ENCODE measurements at places on chromosomes 5 and 9.

GRCh38 chr5:104327801-104328200 lies 765.2 kb upstream of the NUDT12 start:
- DNase-seq, result no peak

GRCh38 chr5:135738564-135738875 lies 95.9 kb upstream of the SLC25A48 start:
- DNase-seq, result no peak

DNA sequence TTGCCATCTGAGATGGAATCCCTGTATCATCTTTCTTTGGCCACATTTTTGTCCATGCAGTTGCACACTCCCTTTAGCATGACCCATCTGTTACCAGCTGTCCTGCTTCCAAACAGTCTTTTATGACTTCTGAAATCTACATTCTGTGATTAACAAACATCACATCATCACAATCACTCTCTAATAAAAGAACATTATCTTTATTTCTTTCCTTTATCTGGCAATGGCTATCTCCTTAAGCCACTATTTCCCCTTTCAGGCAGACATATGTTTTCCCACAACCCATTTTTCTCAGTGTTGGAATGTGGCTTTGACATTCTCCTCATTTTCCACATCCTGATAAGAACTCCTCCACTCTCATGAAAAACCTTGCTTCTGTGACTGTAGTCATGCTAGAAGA lies 141.0 kb downstream of the ST8SIA4 start:
- DNase-seq, result peak; percentile 4

GRCh38 chr5:149174847-149175234 lies 33.5 kb downstream of the ABLIM3 start:
- DNase-seq, result no peak

- DNase-seq, result no peak
Measured at GRCh38 chr5:40046792-40047191, 622.0 kb upstream of the DAB2 start.

DNA sequence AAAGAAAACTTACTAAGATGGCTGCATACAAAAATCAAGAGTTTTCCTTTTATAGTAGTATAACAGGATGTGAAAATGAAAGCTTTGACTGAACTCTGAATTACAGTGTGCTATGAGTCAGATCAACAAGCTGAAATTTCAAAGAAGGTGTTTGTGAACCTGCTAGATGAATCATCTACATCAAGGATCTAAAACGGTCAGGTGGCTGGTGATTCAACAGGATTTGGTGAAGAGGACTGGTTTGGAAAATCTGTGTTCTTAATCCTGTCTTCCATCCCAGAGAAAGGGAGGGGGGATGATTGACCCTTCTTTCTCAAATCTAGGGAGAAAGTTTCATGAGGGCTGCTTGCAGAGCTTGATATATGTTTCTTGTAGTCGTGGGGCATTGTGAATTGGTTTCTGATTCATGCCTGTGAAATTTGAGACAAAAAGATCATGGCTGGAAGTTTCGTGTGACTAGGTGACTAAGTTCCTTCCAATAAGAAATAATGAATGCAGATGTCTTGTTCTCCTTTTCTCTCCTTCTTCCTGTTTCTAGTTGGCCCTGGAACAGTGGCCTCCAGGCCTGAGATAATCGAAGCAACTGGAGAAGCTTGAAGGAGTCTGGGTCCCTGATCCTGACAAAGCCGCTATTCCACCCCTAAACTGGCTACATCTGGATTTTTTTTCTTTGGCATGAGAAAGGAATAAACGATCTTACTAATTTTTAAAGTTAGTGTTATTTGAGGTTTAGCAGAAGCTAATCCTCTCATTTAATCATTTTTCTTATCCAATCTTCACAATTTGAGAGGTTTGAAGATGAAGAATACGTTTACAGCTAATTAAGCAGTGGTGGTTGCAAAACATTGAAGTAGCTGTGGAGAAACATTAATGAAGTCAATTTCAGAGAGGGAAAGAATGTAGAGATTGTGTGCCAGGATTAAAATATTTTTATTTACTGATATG lies 67.2 kb downstream of the MRPS30 start:
- no peak for DNase-seq

- no peak for DNase-seq
Measured at GRCh38 chr5:16550316-16550952, 66.4 kb downstream of the RETREG1 start.

DNA sequence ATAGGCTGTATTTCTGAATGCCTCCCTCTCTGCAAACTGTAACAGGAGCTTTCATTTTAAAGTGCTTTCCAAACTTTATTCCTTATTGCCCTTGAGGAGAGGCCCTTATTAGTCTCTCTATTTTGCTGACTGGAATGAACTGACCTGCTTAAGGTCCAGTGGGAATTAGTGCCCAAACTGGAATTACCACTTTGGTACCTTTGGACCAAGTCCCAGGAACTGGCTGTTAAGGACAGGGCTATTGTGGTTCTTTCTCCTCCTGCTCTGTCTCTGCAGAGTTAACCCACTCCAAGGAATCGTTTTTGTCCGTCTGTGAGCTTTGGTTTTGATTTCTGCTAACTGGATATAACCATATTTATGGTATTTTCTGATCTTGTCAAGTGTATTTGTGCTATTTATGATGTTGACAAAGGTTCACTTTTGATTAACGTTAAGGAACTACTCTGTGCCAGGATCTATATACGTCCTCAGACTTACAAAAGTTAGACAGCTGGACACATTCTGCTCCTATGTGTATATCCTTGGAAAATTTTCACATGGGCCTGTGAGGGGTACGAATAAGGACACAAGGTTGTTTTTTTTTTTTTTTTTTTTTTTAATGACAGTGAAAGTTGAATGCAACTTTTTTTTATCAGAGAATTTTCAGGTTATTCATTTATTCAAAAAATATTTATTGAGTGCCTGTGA lies 189.1 kb upstream of the ANKRD55 start:
- no peak for DNase-seq

- no peak for DNase-seq
Measured at GRCh38 chr9:132970324-132971062, 8.0 kb upstream of the GFI1B start.

- no peak for DNase-seq
Measured at GRCh38 chr5:61180886-61181285, 18.6 kb upstream of the SMIM15 start.

- peak; percentile 55 for DNase-seq
Measured at GRCh38 chr5:128538250-128539037, 399 bp upstream of the FBN2 start.

- no peak for DNase-seq
Measured at GRCh38 chr9:121242219-121242958, 25.6 kb upstream of the GSN start.

GRCh38 chr5:171102877-171103610 lies 206.0 kb upstream of the TLX3 start:
- DNase-seq, result no peak

DNA sequence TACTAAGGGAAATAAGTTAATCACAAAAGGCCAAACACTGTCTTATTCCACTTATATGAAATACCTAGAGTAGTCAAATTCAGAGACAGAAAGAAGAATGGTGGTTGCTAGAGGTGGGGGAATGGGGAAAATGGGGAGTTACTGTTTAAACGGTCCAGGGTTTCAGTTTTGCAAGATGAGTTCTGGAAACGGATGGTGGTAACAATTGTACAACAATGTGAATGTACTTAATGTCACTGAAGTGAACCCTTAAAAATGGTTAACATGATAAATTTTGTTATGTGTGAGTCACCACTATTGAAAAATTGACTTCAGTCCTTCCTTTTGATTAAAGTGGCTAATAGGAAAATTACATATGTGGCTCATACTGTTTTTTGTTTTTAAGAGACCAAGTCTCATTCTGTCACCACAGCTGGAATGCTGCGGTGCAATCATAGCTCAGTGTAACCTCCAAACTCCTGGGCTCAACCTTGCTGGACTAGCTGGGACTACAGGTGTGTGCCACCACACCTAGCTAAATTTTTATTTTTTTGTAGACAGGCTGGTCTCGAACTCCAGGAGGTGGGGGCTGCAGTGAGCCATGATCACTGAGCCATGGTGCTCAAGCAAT lies 8.7 kb downstream of the UBQLN1 start:
- no peak for DNase-seq

- no peak for DNase-seq
Measured at GRCh38 chr9:136107155-136107952, 11.3 kb downstream of the TMEM250 start.

DNA sequence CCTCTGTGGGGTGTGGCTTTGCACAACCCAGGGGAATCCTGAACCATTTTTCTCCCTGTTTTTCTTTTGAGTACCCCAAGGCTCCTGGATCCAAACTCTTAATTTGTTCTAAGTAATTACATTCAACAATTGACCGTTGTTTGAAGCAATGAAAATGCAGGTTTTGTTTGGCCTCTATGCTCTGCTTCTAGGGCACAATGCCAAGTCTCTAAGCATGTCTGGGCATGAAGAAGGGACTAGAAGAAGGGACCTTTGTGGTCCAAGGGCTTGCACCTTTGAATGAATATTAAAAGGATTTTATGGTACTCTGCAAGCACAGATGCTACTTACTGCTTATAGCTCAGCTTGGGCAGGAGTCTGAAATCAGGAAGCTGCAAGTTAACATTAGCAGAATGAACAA lies 6.6 kb upstream of the ENC1 start:
- DNase-seq, result no peak

DNA sequence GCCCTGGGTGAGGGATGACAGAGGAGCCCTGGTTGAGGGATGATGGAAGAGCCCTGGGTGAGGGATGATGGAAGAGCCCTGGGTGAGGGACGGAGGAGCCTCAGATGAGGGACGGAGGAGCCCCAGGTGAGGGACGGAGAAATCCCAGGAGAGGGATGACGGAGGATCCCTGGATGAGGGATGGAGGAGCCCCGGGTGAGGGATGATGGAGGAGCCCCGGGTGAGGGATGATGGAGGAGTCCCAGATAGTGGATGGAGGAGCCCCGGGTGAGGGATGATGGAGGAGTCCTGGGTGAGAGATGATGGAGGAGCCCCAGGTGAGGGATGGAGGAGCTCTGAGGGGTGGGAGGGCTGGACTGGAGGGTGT lies 10.9 kb downstream of the PHF2 start:
- no peak for DNase-seq

GRCh38 chr9:105178076-105178475 lies 66.4 kb upstream of the SLC44A1 start:
- no peak for DNase-seq

DNA sequence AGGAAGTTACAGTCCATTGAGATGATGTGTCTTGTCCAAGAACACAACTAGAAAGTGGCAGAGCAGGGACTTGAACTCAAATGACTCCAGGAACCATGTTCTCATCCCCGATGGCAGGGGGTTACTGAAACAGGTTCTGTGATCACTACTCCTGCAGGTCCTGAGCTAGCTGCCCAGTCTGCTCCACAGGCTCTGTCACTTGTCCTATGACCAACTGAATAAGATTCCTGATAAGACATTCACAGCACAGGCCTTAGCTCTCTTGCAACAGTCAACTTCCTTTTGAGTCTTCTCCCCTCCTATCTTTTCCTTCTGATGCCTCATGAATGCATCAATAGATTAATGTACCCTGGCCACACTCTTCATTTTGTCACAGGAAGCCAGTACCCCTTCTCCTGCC lies 109.2 kb downstream of the SH3TC2 start:
- no peak for DNase-seq

GRCh38 chr9:137739371-137740309 lies 120.8 kb downstream of the EHMT1 start:
- no peak for DNase-seq

GRCh38 chr5:140413230-140413629 lies 11.6 kb downstream of the ANKHD1 start:
- no peak for DNase-seq

DNA sequence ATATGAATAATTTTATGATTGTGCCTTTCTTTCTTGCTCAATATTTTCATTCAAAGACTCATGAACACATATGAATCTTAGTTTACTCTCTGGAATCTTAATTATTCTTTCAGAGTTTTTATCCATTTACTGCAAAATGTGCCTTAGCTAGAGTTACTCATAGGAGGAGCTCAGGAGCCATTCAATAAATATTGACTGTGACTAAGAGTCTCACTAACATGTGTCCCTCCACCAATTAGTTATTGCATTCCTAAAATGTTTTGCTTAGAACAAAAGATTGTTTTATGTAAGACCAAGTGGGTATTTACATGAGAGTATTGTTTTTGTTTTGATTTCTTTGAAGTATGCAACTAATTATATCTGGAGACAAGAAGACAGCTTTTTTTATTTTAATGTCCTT lies 218.4 kb upstream of the MAST4 start:
- no peak for DNase-seq

DNA sequence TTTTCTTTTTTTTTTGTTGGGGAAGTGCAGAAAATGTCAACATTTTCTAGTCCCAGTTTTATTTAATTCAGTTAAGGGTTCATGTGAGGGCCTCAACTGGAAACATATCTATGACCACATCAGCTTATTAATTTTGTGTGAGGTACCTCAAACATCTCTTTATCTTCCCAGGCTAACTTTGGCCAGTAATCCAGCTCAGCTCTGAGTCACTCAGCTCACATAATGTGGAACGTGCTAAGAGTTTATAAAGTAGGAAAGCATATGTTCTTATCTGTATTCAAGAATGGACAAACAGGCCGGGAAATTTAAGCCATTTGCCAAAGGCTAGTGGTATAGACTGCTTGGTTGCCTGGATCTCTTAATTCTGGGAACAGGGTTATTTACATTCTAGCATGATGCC lies 118.4 kb downstream of the INSYN2B start:
- peak; percentile 77 for DNase-seq

DNA sequence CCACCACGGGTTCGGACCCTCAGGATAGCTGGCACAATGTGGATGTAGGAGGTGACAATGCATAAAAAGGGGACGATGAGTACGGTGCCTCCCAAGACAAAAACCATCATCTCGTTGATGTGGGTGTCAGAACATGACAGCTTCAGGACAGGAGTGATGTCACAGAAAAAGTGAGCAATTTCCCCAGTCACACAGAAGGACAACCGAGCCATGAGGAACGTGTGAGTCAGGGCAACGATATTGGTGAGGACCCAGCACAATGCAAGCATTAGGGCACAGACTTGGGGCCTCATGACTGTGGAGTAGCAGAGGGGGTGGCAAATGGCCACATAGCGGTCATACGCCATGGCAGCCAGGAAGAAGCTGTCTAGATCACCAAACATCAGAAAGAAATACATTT lies 491 bp downstream of the OR1N1 start:
- no peak for DNase-seq

- no peak for DNase-seq
Measured at GRCh38 chr9:99978221-99978620, 71.8 kb downstream of the STX17 start.

DNA sequence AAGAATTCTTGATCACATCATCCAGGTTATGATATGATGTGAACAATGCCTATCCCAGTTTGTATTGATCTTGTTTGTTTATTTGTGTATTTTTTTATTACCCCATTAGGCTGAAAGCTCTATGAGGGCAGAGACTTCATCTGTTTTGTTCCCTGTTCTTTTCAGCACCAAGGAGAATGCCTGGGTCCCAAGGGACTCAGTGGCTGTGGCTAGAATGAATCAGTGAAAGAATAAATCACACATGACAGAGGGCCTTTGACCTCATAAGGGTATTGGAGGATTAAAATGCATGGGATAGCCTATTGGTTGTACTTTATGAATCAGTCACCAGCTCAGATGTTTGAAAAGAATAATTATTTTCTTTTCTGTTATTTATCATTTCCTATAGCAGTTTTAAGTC lies 292.2 kb downstream of the GAS1 start:
- no peak for DNase-seq
